ENCODE measurements at places on chromosomes 7 and 10.

GRCh38 chr7:41378156-41378555, 324.7 kb downstream of the INHBA start:
- no peak for DNase-seq

- DNase-seq: no peak
Measured at GRCh38 chr7:94623820-94624219, 32.1 kb downstream of the SGCE start.

DNA sequence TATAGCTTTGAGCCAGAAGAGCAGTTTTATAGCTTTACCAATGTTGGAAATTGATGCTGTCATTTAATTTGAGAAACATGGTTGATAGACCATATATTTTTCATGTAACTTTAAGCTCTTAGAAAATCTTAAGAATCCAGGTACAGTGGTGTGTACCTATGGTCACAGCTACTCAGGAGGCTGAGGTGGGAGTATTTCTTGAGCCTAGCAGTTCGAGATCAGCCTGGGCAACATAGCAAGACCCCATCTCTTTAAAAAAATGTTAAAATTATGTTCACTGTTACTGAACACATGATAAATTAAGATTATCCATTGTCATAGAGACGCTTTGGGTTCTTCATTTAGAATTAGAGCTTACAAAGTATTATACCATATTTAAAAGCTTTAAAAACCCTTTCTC, 18.2 kb downstream of the REEP3 start:
- no peak for DNase-seq

DNA sequence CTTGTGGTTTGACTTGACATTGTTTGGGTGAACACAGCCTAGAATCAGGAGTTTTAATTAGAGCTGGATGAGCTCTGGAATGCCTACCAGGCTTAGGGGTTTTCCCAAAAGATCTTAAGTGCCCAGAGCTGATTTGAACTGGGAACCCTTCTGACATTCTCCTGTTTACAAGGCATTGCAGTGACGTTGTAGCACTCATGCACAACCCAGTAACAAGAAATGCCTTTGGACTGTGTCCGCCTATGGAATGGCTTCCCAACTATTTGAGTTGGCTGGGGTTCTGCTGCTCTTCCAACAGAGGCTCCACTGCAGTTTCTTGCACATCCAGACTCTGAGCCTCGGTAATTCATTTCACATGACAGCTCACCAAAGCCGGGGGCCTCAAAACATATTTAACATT, 76.7 kb upstream of the MKX start:
- no peak for DNase-seq

GRCh38 chr10:77530011-77530410, 107.6 kb downstream of the KCNMA1 start:
- DNase-seq: no peak

- DNase-seq: no peak
Measured at GRCh38 chr7:12436896-12437535, 33.4 kb upstream of the VWDE start.

DNA sequence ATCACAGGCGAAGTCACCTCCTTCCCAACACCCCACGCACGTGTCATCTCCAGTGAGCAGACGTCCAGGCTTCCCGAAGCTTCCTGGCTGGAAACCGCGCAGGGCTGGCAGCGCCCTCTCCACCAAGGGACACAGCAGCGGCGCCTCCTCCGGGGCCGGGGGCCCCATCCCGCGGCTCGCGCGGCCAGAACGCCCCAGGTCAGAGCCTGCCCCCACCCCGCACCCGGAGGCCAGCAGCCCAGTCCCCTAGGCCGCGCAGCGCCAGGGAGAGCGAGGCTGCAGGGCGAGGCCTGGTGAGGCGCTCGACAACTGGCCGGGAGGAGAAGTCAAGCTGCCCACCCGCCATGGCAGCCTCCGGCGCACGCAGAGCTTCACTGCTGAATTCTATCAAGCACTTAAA, 247.0 kb downstream of the SEMA3D start:
- DNase-seq: no peak

DNA sequence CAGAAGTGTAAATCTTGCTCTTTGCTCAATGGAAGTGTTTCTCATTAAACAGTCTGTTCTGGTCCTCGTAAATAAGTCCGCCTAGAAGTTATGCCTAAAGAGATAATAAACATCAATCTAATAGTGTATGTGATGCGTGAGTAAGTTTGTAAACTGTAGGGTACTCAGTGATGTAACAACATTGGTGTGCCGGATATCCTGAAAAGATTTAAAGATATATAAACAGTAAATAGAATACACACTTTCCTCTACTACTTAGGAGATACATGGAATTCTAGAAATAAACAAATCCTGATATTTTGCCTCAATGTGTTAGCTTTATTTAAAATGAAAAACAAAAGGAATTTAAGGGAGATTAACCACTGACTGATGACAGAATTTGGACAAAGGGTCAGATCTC, 123.5 kb downstream of the AHR start:
- no peak for DNase-seq

DNA sequence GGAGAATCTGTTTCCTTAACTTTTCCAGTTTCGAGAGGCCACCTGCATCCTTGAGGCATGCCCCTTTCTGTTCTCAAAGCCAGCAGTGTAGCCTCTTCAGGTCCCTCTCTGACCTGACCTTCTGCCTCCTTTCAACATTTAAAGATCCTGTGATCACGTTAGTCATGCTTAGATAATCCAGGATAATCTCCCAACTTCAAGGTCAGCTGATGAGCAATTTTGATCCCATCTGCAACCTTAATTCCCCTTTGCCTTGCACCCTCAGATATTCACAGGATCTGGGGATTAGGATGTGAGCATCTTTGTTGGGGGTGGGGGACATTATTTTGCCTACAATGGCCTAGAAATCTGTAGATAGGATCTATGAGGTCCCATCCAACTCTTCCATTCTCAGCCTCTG, 8.0 kb downstream of the HKDC1 start:
- no peak for DNase-seq

DNA sequence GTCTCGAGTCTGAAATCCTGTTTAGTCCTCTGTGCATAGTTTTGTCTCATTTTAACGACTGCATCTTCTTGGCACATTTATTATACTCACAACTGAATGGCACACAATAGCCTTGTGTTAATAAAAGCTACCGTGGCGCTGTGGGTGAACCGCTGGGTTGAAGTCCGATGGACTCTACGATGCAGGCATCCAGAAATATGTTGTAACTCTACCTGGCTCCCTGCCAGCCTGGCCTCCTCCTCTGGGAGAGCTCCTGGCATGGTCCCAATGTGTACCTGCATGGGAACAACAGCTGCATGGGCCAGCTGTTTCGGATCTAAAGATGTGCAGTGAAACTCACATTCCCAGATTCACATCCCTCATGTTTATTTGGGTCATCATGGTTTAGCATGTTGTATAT, 3.7 kb upstream of the DPYSL4 start:
- DNase-seq: no peak

- no peak for DNase-seq
Measured at GRCh38 chr7:101465576-101466196, 103.0 kb downstream of the COL26A1 start.

- DNase-seq: no peak
Measured at GRCh38 chr10:74752371-74753040, 73.9 kb upstream of the KAT6B start.

DNA sequence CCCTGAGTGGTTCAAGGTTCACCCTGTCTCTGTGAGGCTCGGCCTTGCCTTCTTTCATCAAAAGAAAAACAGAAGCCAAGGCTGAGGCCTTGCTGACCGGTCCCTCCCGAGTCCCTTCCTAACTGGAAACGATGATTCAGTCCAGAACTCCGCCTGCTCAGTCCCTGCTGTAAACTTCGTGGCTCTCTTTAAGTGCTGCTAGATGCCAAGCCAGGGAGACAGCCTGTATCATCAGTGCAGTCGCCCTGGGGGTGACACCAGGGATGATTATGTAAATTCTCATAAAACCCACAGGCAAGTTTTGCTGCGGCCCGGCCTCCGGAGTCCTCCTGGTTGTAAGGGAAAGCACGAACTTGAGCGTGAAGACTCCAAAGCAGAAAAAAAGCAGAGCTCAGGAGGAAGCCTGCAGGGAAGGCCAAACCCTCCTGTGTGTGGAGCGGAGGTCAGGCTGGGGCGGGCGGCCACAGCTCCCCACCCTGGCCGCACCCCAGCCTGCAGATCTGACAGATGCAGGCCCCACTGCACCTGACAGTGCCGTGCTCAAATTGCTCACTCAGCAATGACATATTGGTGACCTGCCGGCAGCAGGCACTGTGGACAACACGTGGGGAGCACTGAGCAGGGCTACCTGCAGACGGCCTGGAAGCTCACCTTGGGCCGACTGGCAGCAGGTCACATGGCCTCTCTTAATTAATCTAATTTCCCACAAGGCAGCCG, 123.4 kb downstream of the DYNC2I1 start:
- DNase-seq: no peak

GRCh38 chr7:139635526-139636302, 112.2 kb downstream of the CLEC2L start:
- DNase-seq: no peak

GRCh38 chr7:127666602-127667001, 14.6 kb downstream of the SND1 start:
- no peak for DNase-seq
